ENCODE measurements at places on chromosomes 2 and 18. TPM values are rescaled to one million over a fixed set of nuclear protein-coding genes. Genes with fewer than 3 reads are reported as not detected.

TUBA4B gene
- not detected for total RNA-seq

STPG4 gene
- not detected for total RNA-seq

HOXD4 gene
- not detected for total RNA-seq

CBLN2 gene
- not detected for total RNA-seq

DNAJC5G gene
- total RNA-seq = not detected

DUSP2 gene
- total RNA-seq = 3.6 TPM

SLC5A7 gene
- not detected for total RNA-seq

CCDC178 gene
- total RNA-seq = not detected

SGPP2 gene
- not detected for total RNA-seq

SP5 gene
- total RNA-seq = 10.1 TPM

GRCh38 chr2:196939371-196939770 lies 12.9 kb upstream of the PGAP1 start:
- DNase-seq = no peak

GRCh38 chr2:66568650-66569300 lies 133.8 kb downstream of the MEIS1 start:
- no peak for DNase-seq

GRCh38 chr2:236887531-236887930 lies 198.2 kb upstream of the COPS8 start:
- DNase-seq = no peak

- no peak for DNase-seq
Measured at GRCh38 chr2:239294571-239295054, 106.2 kb downstream of the HDAC4 start.

DNA sequence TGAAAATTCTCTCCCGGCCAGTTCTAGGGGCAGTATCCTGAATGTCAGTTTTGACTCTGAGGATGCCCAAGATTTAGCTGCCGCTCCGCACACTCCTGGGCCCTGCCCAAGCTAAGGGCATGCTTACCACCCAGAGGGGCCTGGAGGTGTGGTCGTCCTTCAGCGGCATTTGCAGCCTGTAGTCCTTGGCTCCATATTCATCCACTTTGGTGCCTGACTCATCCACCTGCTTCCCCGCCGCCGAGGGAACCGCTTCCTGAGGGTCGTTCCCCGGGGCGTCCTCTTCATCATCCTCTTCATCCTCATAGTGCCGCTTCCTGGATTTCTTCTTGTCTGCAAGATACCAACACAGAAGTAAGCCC lies 577 bp downstream of the ERCC3 start:
- DNase-seq = no peak

- no peak for DNase-seq
Measured at GRCh38 chr18:39661856-39662366, 2096.3 kb upstream of the CELF4 start.

DNA sequence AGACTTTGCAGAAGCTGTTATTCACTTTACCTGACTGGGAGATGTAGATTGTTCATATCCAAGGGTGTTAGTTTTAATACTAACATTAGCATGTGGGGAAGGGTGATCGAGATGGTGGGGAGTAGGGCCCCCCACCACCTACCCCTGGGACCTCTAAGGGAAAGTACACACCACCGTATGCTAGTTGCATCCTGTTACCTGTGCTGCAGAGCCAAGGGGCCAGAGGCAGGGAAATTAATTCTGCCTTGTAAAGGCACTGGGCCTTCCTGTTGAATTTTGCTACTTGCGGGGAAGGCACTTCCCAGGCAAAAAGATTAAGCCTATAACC lies 9.0 kb downstream of the STEAP3 start:
- no peak for DNase-seq

DNA sequence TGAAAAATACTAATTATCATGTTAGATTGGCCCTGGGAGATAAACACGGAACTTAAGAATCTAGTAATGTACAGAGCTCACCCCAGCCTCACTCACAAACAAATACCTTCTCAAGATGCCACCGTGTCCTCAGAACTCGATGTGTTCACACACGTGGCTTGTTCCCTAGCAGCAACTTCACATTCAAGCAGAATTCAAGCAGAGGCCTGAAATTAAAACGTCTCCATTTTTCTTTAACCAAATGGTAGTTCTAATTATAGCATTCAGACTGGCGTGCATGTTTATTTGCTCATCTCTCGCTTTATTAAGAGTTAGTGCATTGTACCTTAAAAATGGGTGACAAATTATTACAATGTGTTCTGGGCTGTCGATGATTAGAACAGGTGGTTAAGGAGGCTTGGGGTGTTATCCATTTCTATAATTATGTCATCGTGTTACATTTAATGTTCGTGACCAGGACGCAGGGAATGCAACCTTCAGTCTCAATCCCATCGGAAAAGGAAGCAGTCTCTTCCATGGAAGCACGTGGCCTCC lies 57.3 kb upstream of the SLC66A3 start:
- no peak for DNase-seq

DNA sequence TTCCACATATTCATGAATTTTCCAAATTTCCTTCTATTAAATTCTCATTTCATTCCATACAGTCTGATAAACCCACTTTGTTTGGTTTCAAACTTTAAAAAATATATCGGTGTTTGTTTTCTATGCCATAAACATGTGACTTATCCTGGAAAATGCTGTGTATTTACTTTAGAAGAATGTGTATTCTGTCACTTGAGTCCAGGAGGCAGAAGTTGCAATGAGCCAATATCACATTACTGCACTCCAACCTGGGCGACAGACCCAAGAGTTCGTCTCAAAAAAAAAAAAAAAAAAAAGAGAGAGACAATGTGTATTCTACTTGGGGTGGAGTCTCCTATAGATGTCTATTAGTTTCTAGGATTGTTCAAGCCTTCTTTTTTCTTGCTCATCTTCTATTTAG lies 31.8 kb downstream of the MBD5 start:
- DNase-seq = no peak

- no peak for DNase-seq
Measured at GRCh38 chr2:150491430-150491829, 4.0 kb upstream of the RND3 start.

DNA sequence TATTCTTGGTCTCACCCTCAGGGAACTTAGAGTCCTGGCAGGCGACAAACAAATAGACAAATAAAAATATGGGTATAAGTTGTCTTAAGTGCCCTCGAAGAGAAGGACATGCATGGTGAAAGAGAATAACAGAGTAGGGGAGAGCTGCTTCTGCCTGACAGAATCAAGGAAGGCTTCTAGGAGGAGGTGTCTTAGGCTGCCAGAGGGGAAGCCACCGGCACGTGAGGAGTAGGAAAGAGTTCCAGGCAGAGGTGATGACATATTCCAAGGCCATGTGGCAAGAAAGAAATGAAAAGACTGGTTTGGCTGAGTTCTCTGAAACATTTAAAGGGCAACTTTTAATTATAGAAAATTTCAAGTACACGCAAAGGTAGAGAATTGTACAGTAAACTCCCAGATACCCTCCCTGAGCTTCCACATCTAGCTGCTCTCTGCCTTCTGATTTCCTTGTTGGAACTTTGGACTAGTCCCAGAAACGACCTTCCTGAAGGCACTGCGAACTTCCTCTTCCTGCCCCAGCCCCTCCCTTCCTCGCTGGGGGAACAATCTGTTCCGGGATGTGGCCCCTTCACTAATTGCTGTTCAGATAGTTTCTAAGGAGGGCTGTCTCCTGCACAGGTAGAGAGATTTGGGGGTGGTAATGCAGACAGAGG lies 91.7 kb downstream of the DYSF start:
- DNase-seq = no peak

- DNase-seq = no peak
Measured at GRCh38 chr18:48051945-48052840, 121.7 kb upstream of the SMAD2 start.

- no peak for DNase-seq
Measured at GRCh38 chr2:240405133-240405532, 30.3 kb upstream of the GPC1 start.

DNA sequence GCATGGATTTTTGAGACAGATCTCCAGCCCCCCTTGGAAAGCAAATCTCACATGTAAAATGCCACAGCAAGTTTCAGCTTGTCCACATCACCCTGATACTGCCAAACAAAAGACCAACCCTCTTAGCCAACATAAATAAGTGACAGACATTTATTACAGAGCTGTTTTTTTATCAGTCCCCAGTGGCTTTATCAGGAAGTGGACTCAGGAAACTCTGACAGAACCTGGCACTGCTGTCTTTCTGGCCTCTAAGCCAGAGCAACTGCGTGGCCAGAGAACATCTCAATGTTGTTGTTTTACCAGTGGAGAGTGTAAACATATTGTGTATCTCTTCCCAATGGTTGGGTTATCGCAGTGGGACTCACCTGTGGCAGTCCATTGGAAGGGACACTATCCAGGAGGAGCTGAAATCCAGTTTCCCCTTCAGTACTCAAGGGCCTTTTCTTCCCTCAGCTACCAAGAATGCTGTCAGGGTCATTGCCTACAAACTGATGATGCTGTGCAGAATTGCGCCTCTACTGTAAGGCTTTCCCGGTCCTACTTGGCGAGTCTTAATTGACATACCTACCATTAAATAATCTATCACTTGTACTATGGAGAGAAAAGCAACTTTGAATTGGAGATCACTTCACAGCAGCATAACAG lies 22.0 kb downstream of the SLC14A1 start:
- DNase-seq = no peak

DNA sequence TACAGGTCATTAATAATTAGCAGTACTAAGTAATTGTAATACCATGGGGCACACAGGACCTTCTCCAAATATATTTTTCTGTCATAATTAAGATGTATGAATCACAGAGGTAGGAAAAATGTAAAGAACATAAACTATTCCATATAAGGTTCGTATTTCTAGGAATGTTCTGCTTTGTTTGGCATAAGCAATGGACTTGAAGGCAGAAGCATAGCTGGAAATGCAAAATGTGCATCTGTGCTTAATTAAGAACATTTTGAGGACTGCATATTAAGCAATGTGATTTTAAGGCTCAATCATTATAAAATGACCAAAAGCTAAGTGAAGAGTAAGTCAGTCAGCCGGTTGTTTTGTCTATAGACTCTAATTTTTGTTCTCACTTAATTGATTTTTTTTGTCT lies 123.2 kb downstream of the RBM43 start:
- no peak for DNase-seq

DNA sequence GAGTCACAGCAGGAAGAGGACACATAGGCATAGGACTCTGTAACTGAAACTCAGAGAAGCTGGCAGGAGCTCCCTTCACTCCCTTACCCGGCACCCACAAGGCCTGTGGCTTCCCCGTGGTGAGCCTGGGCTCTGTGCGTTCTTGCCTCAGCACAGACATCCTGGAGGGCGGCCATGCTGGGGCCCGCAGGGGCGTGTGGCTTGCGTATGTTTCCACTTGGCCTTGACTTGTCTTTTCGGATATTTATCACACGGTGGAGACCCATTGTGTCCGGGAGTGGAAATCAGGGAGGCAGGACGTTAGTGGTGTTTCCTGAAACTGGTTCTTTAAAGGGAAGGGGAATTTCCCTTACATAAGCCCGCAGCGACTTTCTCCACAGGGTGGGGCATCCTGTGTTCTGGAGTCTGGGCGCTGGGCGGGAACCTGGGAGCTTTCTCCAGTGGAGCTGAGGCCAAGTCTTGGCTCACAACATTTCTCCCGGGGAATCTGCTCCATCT lies 49.9 kb upstream of the EML6 start:
- DNase-seq = no peak

DNA sequence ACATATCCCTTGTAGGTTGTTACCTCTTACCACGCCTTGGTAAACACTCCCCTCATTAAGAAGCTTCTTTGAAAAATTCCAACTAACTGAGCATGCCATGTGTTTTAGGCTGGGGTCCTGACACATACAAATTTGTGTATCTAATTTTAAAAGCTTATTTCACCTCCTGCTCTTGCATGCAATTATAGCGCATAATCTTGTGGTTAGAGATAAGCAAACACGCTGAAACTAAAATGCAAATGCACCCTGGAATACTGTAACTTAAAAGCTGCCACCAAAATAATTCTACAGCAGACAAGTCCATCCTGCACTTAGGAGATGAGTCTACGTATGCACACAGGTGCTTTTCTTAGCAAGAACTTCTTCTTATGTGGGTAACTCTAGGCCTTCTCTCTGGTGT lies 990.2 kb downstream of the TSN start:
- DNase-seq = no peak

DNA sequence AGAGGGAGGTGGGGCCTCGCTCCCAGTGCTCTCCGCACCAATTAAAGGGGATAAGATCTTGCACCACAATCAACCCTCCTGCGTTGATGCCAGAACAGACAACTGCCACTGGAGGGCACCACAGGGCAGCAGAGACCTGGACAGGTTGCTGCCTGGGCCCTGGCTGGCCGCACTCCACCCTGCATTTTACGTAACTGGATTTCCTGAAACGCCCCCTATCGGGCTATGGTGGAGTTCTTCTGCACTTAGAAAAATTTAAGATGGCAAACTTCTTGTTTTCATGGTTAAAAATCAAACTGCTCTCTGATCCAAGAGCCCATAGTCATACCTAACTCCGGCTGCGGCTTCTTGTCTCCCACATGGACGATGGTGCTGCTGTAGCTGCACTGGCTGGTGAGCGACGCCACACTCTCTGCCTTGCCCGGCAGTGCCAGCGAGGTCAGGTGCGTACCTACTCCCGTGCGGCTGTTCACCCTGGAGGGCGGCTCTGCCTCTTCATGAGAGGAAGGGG lies 16.8 kb upstream of the HES6 start:
- peak; percentile 98 for DNase-seq

DNA sequence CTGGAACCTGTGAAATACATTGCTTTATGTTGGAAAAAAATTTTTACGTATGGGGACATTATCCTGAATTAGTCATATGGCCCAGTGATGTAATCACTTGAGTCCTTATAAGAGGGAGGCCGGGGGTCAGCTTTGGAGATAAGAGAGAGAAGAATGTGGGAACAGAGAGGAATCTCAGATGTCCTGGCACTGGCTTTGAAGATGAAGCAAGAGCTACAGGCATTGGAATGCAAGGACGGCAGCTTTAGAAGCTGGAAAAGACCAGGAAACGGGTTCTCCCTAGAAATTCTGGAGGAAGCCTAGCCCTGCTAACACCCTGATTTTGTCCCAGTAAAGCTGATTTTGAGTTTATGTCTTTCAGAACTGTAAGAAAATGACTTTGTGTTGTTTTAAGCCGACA lies 1129.9 kb upstream of the GYPC start:
- no peak for DNase-seq

- peak; percentile 95 for DNase-seq
Measured at GRCh38 chr18:79797518-79798345, at the start of gene KCNG2. KCNG2 (plus strand) TSS chr18:79797938; CDS start chr18:79863668, 65,730 bp downstream.

GRCh38 chr2:233353101-233353768 lies 1.1 kb upstream of the DGKD start:
- no peak for DNase-seq

All from H7 (cell line).